ENCODE measurements at places on chromosomes 7 and 10.

GRCh38 chr10:89032141-89032891 is 41.7 kb downstream of the FAS start:
- no peak for DNase-seq

DNA sequence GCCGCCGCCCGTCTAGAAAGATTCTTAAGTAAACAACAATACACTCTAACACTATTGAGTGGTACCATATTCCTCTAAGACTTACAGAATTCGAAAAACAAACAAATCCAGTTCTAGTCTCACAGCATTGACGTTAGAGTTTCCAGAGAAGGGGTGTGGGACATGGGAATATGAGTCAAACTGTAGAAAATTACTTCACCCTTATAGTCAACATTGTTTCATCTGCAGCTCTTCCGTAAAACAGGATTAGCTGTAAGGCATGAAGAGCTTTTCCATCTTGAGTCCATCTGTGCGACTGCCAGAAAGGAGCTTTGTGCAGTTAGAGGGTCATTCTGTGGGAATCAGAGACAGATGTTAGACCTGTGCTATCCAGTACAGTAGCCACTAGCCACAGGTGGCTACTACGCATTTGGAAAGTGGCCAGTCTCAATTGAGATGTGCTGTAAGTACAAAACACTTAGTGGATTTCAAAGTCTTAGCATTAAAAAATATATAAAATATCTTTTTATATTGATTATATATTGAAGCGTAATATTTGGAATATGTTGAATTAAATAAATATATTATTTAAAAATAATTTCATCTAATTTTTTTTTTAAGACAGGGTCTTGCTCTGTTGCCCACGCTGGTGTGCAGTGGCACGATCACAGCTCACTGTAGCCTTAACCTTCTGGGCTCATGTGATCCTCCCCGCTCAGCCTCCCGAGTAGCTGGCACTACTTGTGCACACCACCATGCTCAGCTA is 79.8 kb upstream of the MPP7 start:
- no peak for DNase-seq

GRCh38 chr7:98878365-98879197 is at the start of gene TRRAP:
TSS of gene TRRAP (plus strand) at chr7:98878532. CDS start at chr7:98881151, 2,619 bp downstream.
- peak; percentile 46 for DNase-seq

DNA sequence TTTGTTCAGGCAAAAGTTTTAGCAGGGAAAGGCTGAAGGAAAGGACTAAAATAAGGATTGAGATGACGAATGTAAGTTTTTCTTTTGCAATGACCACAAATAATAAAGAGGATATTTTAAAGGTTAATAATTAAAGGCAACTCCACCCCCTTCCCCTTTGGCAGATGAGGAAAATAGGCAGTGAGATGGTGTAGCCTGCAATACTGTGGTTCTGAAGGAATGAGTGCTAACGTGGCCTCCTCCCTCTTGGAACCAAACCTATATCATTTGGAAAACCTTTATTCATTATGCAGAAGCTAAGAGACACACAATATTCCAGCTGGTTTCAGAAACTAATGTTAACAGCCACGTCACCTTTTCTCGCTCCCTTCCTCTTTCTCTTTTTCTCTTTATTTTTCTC is 70.9 kb upstream of the COL1A2 start:
- DNase-seq = no peak

- peak; percentile 19 for DNase-seq
Observed at GRCh38 chr10:62853710-62854109, 37.5 kb upstream of the EGR2 start.

GRCh38 chr7:158108646-158109293 is 478.9 kb downstream of the PTPRN2 start:
- DNase-seq = no peak

DNA sequence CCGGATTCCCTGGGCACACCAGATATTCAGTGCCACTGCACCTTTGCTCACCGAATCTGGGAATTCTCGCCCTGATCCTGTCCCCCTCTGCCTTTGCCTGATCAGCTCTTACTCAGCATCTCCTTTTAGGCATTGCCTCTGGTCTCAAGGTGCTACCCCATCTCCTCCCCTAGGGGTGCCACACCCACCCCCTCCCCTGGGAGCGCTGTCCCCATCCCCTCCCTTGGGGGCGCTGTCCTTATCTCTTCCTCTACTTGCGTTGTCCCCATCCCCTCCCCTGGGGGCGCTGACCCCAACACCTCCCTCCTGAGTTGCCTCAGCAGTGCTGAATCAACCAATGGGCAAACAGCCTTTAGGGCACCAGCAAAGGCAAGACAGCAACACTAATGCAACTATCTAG is 686.9 kb upstream of the FOXK1 start:
- no peak for DNase-seq

DNA sequence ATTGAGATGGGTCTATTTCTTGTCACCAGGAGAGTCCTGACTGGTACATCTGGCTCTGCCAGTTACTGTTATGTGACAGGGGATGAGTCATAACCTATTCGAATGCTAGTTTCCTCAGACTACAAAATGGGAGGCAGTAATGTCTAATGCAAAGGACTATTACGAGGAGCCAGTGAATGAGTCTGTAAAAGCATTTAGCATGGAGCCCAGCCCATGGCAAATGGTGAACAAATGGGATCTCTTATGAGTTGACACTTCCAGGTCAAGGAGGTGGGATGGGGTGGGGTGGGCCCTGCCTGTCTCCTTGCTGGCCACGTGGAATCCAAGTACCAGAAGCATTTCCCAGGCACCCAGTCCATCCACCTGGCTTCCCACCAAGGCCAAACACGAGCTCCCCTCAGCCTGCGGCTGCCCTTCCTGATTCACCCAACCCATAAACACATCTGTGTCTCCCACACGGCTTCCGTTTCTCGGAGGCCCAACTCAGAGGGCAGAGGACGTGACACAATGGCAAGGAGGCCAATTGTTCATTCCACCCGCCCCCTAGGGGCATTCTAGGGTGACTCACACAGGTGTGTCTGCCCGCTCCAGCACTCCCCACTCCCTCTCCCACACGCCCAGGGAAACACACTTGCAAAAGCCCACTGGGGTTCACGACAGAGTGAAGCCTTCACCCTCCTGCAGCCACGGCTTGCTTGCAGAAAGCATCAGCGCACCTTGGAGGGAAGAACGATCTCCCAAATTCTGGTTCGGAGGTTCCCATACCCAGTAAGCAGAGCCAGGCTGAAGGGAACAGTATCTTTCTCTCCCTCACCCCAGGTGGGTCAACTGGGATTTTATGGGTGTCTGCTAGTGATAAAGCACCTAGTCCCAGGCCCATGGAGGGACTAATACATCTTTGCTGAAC is 109.8 kb downstream of the SH3PXD2A start:
- DNase-seq = peak; percentile 16

DNA sequence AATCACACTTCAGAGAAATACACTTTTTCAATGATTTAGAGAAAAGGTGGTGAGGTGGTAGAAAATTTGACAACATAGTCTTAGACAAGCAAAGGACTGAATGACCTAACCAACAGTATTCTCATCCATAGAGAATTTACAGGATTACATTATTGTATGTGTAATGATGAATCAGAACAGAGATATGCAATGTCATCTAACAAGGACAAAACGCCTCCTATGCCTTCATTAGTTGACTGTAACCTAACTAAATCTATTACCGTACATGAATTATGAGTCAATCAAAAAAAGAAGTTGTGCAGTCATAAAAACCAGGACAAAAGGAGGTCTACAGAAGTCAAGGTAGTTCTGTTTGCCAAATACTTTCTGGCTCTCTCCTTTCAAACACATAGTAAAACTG is 66.5 kb downstream of the RAB11FIP2 start:
- no peak for DNase-seq

DNA sequence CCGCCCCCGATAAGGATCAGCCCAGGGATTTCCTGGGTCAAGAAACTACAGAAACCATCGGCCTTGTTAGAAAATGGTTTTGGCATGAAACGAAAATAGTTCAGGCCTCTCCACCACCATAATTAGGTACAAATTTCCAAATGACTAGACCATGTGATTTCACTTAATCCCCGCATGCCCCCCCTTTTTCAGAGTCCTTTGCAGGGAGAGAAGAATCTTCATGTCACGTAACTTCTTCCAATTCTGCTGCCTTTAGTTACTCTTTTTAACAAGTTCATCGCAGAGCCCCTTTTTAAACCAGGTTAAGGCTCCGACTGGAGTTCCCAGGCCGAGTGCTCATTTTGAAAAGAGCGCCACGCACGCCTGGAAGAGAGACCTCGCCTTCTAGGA is 3.4 kb downstream of the PDGFA start:
- no peak for DNase-seq

DNA sequence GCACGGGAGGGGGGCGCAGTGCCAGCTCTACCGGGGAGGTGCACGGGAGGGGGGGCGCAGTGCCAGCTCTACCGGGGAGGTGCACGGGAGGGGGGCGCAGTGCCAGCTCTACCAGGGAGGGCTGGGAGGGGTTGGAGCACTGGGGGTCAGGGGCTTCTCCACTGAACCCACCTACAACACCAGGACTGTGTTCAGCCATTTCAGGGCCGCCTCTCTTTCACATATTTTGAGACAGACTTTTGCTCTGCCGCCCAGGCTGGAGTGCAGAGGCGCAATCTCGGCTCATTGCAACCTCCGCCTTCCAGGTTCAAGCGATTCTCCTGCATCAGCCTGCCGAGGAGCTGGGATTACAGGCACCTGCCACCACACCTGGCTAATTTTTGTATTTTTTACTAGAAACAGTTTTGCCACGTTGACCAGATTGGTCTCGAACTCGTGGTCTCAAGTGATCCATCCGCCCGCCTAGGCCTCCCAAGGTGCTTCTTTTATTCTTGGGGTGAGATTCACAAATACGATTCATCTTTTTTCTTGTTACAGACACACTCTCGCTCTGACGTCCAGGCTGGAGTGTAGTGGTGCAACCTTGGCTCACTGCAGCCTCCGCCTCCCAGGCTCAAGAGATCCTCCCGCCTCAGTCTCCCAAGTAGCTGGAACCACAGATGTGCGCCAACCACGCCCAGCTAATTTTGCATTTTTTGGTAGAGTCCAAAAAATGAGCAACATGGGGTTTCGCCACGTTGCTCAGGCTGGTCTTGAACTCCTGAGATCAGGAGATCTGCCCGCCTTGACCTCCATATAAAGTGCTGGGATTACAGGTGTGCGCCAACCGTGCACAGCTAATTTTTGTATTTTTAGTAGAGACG is 37.0 kb downstream of the ADAP1 start:
- DNase-seq = no peak

DNA sequence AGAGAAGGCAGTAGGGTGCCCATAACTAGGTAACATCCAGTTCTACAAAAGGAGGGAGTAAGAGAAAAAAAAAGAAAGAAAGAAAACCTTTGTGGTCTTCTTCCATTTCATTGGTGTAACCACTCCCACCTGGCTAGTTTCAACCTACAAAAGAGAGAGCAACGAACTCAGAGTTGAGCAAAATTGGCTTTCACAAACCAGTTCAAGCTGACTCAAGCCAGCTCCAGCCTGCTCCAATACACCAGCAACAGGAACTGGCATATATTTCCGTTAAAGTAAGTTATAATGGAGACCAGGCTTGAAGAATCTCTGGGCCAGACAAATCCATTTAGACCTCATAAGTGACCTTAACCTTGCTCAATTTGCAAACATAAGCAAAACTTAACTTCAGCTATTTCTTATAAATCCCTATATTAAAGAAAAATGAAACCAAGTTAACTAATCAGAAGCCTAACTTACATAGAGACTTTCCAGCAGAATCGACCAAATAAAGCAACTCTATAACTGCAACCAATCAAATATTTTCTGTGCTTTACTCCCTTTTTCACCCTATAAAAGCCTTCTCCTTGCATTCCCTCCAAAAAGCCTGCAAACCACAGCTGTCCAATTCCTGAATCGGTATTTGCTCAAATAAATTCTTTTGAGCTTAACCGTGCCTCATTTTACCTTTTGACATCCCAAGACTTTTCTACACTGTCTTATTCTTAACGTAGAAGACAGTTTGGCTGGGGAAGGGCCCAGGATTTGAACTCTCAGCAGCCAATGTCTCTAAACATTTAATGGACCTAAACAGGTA is 10.1 kb downstream of the ANKRD22 start:
- DNase-seq = no peak

- DNase-seq = no peak
Observed at GRCh38 chr7:95104739-95105138, 197.3 kb downstream of the PPP1R9A start.

DNA sequence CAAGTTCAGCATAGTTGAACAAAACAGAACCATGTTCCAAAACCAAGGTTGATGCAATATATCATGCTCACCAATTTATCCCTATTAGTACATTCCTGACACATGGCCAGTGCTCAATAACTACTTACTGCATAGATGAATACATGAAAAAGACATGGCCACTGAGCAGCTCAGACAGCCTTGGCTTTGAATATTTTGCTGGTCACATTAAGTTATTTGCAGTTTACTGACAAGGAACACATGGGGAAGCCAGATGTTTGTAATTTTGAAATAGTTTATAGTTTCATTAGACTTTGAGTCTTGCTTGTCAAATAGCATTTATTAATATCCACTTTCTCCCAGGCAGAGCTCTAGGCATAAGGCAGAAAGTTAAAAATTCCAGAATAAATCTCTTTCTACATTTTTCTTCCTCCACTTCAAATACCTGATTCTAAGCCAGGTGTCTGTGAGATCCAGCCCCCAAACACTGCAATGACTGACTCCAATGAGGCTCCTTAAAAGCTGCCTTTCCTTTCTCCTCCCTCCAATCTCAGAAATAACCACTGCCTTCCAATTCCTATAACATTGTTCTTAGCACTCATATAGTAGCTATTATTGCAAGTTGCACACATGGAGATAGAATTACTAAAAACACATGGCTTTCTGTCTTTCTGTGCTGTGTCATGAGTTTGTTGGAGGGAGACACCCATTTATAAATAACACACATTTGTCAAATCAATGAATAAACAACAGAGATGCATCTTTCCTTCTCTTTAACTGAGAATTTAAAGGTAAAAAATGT is 91.3 kb downstream of the PCGF5 start:
- DNase-seq = no peak

GRCh38 chr10:58625070-58625469 is 112.4 kb downstream of the BICC1 start:
- no peak for DNase-seq

DNA sequence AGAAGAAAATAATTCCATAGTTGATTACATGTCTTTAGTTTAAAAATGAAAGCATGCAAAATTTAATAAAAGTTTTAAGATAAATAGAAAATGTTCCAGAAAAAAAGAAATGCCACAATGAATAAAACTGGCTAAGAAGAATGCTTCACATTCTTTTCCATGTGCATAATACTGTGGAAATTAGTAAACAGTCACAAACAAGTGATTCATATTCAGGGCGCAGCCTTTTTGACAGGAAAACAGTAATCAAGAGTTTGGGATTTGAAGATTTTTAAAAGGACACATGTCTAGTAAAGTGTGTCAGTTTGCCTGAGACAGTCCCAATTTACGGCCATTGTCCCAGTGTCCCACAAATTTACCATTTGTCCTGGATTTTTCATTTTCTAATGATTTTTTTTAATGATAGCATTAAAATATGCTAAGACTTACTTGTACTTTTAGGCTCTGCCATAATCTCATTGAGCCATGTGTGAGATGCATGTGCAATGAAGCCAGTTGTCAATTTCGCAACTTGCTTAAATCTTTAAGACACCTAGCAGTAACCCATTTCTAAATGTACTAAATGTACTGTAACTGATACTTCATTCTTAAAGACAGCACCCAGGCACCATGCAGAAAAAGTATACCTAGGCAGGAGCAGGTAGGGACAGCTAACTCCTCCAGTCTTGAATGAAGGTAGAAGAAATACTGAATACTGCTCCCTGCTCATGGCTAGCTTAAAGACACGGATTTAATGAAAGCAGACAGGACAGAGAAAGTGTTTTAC is 46.9 kb downstream of the ZNF438 start:
- no peak for DNase-seq

GRCh38 chr10:27072436-27073114 is 27.7 kb downstream of the ANKRD26 start:
- no peak for DNase-seq

- DNase-seq = no peak
Observed at GRCh38 chr7:40211276-40212003, 76.6 kb downstream of the SUGCT start.

Measured in stimulated activated CD8-positive, alpha-beta memory T cell treated with anti-CD3 and anti-CD28 coated beads, Interleukin-2, amount 100 ng/mL, for 1 hour (primary cell).